Naive thymus-derived CD8-positive, alpha-beta T cell (primary cell): ENCODE measurements at places on chromosomes 1 and 21.

DNA sequence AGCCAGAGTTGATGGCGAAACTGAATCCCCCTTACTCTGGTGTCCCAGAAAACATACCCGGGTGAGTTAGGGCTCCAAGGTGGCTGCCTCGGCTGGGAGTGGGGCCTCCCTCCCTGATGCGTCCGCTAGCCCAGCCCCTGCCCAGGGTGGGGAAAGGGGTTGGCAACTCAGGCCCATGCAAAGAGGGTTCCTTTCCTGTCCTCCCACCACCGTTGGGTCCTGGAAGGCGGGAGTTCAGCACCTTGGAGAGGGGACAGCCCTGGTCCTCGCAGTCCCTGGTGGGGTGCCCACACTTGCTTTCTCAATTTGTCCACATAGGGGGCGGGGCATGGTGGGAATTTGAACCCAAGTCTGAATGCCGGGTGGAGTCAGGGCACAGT, 6.1 kb downstream of the SRM start:
- no peak for DNase-seq

GRCh38 chr1:109216662-109217061, 2.9 kb downstream of the SARS1 start:
- no peak for DNase-seq

DNA sequence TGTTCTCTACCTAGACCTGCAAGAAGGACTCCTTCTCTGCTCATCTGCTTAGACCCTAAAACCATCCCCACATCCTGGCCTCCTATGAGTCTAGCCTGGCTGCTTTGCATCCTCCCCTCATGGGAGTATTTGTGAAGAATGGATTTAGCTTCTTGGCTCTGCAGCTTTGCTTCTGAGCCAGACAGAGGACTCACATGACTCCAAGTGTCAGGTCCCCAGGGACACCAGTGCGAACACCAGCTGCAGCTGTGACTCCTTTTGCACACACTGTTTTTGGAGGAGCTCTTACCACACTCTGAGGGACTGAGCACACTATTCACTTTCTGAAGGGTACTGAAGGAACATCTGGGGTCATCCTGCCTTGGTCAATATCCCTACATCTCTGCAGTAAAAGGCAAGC, 131.8 kb upstream of the SGIP1 start:
- no peak for DNase-seq

GRCh38 chr1:8189931-8190483, 127.9 kb upstream of the SLC45A1 start:
- DNase-seq = no peak

DNA sequence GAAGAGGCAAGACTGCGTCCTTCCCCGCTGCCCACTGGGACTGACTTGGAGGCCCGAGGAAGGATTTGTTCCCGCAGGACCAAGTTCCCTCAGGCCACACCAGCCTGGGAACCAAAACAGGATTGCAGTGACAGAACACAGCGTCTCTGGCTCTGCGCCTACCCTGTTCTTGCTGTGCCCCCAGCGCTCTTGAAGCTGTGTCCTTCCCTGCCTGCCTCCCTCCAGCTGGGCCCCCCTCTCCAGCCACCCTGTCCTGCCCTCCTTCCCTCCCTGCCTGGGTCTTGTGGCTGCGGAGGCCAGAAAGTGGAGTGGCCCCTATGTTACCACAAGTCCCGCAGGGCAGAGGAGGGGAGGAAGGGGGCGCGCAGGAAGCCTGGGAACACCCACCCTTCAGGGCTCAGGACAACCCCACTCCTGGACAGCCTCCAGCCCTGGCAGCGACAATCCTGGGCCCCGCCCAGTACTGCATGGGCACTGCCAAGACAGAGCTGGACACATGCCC, 164.9 kb downstream of the DYRK1A start:
- DNase-seq = no peak

DNA sequence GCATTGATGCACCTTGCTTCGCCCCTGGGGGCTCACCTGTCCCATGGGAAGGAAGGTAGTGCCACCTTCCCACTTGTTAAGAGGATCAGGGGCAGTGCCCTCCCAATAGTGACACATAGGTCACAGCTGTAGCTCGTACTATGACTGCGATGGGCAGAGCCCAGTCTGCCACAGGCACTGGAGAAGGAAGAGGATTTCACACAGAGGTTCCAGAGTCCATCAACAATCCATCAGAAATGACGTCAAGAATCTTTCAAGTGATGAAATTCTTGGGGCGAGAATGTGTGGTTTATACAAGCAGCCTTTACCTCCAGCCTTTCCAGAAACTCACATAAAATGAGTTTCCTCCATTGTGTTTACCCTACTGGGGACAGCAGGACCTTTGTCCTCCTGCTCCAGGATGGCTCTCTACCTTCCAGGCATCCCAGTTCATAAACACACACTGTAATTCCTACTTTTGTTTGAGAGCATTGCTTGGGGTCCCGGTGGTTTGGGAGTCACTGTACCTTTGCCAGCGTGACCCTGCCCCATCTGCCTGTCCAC, 260.6 kb upstream of the VAMP3 start:
- no peak for DNase-seq

GRCh38 chr21:42317826-42318746, 2.9 kb upstream of the TFF3 start:
- no peak for DNase-seq

GRCh38 chr1:104029456-104029970, 279.8 kb downstream of the AMY1C start:
- no peak for DNase-seq

- DNase-seq = no peak
These were observed 7.6 kb downstream of the NPPA start for GRCh38 chr1:11839727-11840705.

GRCh38 chr1:15684468-15685291, 560 bp downstream of the PLEKHM2 start:
- no peak for DNase-seq
